ENCODE measurements at places on chromosomes 16 and 17.

GRCh38 chr17:80283116-80283852, 22.6 kb downstream of the RNF213 start:
- DNase-seq = no peak

- no peak for DNase-seq
These were observed 9.3 kb upstream of the KREMEN2 start for GRCh38 chr16:2954656-2955381.

GRCh38 chr16:11672206-11673090, 4.2 kb downstream of the SNN start:
- no peak for DNase-seq

- DNase-seq = no peak
These were observed 34.8 kb downstream of the COTL1 start for GRCh38 chr16:84582958-84583516.

DNA sequence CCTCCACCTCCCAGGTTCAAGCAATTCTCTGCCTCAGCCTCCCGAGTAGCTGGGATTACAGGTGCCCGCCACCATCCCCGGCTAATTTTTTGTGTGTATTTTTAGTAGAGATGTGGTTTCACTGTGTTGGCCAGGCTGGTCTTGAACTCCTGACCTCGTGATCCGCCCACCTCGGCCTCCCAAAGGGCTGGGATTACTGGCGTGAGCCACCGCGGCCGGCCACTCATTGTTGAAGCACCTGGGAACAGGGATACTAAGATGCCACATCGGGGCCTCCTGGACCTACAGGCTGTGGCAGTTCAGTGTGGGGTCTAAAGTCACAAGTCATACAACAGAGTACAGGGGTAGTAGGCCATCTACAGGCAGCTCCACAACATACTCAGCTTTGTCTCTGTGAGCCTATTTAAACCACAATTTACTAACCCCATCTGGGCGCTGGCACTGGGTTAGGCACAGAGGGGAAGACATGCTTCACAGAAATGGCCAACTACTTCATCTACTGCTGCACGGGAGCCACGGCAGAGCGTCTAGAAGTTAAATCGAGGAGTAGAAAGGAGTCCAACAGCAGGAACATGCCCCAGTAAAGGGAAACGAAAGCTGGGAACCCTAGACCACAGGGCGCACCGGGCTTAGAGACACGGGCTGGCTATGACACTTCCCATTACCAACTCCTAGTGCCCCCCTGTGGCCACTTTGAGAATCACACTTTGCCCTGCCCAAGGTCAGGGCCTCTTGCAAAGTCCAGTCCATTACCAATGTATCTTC, 4.3 kb downstream of the VAMP2 start:
- DNase-seq = peak; percentile 84

GRCh38 chr17:30599428-30600059, 122.3 kb downstream of the GOSR1 start:
- DNase-seq = no peak

GRCh38 chr16:57688987-57689761, 5.4 kb upstream of the DRC7 start:
- no peak for DNase-seq

GRCh38 chr17:79715098-79715942, 15.4 kb upstream of the ENPP7 start:
- no peak for DNase-seq

DNA sequence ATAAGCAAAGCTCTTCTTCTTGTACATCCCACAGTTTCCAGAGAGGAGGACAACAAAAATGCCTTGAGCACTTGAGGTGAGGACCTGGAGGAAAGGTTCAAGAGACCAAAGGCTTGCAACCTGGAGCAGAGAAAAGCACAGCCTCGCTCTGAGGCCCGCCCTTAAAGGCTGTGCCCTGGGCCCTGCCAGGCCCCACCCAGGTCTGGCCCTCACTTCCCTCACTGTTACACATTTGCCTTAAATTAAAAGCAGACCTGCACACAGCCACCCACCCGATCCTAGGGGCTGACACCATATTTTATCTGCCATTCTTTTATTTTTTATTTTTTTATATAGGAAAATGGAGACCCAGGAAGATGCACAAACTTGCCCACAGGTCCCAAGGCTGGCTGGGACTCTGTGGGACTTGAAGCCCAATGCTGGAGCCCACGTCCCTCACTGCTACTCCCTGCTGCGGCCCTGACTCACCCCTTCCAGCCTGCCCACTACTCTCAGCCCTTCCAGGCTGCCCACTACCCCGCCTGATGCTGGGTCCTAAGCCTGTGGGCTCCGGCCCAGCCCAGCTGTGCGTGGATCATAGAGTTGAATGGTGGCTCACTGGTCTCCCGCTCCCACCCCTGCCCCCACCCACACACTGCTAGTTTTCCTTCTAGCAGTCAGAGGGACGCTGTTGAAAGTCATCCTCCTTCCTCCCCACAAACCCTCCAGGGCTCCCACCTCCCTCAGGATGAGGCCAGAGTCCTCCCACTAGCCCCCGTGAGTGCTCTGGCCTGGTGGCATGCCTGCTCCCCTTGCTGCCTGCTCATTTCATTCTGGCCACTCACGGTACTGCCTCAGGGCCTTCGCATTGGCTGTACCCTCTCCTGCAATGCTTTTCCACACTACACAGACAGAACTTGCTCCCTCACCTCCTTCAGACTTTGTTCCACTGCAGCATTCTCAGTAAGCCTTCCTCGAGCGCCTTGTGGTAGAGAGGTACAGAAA, 77.6 kb upstream of the MED9 start:
- DNase-seq = no peak

GRCh38 chr16:77531752-77532151, 96.9 kb upstream of the ADAMTS18 start:
- DNase-seq = no peak

DNA sequence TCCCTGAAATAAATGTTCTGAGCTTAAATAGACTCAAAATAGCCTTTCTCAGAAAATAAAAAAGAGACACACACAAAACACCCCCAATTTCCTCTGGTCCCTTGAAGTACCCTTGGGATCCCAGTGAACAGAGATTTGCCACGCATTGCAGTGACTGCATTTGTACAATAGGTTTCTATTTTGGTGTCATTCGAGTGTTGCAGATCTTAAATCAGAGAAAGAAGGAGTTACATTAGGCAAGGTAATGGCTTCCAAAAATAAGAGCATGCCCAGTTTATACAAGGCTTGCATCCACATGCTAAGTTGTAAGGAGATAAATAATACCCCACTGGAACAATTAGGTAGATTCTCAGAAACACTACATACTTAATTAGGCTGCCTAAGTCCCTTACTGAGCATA, 2.2 kb downstream of the TOX3 start:
- DNase-seq = no peak

GRCh38 chr16:55529018-55529417, 20.1 kb downstream of the LPCAT2 start:
- DNase-seq = no peak

- DNase-seq = no peak
These were observed 692 bp upstream of the KCNJ16 start for GRCh38 chr17:70074236-70074830.

- no peak for DNase-seq
These were observed 255.8 kb downstream of the CDH11 start for GRCh38 chr16:64866021-64866420.

DNA sequence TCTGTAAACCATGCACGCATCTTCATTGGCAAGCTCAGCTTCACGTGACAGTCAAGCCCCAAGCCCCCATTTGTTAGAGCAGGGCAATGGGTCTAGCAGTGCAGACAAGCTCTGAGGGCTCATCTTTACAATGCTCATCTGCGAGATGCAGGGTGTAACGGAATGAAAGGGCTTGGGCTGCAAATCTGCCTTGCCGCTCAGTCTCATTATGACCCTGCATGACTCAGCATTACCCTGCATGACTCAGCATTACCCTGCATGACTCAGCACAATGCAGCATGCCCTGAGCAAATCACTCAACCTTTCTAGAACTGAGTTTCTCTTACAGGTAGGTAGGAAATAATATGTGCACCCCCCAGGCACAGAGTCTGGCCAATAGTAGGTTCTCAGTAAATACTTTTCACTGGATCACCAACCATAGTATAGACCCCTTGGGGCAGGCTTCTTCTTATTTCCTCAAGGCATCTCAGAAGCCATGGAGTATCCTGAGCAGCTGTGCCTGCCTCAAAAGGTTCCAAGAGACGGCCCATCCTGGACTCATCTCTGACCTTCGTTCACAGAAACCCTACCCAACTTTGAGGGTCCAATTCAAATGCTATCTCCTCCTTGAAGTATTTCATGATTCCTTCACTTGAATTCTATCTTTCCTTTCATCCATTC, 391.3 kb upstream of the CDH5 start:
- DNase-seq = no peak

- DNase-seq = peak; percentile 68
These were observed at the start of gene UNKL for GRCh38 chr16:1414532-1415260. UNKL (minus strand) TSS chr16:1414704; CDS start chr16:1414691, 13 bp downstream.

GRCh38 chr17:70171159-70171558, 1.8 kb downstream of the KCNJ2 start:
- DNase-seq = no peak

DNA sequence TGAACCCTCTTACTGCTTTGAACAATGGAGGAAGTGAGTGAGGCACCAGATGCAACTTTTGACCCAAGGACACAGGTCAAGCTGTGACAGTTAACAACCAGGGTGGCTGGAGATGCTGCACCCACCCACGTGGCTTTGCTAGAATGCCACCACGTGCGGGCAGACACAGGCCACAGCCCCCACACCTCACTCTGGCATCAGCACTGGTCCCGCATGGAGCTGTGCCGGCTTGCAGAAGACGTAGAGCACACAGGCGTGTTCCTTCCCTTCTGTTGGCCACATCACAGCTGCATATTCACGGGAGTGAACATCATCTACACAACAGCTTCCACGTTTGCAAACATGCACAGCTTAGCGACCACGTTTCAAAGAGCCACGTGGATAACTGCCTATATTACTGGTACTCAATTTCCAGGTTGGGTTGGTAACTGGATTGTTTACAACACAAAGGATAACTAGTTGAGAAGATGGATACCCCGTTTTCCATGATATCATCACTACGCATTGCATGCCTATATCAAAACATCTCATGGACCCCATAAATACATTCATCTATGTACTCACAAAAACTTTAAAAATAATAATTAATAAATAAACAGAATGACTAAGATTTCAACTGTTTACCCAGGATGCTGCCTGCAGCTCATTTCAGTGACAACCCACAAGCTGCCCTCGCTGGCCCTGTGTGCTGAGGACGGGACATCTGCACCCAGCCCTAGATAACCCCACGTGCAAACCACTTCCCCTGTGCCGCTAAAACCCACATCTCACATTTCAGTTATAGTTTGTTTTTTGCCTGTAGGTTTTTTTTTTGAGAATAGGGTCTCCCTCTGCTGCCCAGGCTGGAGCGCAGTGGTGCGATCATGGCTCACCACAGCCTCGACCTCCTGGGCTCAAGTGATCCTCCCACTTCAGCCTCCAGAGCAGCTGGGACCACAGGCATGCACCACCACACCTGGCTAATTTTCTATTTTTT, 132.0 kb downstream of the ANKRD11 start:
- DNase-seq = peak; percentile 39

DNA sequence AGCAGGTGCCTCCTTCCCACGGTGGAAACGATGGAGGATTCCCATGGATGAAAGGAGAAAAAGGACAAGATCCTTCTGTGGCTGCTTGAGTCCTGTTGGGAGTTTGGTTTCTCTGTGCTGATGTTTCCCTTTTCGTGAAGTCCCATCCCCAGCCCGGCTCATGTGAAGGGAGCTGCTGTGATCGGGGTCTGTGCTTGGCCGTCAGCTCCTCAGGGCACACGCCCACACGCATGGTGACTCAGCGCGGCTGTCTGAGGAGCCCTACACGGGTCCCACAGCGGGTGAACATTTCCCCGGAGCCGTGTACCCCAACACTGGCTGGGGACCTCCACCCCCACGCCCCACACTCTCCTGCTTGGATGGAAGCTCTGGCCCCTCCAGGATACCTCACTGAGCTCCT, 44.5 kb upstream of the SSTR5 start:
- DNase-seq = no peak

DNA sequence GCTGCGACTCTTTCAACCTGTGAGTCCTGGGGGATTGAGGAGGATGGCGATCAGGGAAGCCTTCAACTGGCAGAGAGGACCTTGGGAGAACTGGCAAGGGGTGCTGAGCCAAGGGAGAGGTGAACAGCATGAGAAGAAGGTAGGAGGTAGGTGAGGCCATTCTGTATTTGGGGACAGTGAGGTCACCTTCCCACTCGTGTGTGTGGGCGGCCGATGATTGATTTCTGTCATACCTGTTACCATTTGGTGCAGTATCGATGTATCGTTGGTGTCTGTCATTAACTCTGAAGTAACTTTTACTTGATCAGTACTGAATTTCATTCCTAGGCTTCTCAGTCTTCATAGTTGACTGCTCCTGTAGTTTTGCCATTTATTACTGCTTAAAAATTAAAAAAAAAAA, 3.8 kb downstream of the ARSG start:
- no peak for DNase-seq

DNA sequence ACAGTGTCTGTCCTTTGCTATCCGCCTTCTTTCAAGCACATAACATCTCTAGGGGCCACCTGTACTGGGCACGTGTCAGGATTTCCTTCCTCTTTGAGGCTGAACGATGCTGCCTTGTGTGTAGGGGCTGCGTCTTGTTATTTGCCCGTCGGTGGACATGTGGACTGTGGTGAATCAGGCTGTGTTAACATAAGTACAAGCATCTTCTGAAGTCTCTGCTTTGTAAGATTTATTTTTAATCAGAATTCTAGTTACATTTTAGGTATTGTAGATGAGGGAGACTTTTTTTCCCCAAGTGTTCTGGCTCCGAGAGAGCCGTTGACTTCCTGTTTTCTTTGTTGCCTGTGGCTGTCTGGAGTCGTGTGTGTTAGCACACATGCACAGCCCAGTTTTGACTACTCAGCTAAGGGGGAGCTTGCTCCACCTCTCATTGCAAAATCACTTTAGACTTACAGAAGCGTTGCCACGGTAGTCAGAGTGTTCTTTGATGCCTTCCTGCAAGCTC, 26.1 kb downstream of the SPG7 start:
- peak; percentile 3 for DNase-seq

GRCh38 chr16:47043200-47043599, 69.7 kb upstream of the DNAJA2 start:
- no peak for DNase-seq

GRCh38 chr16:17481736-17482135, 11.0 kb upstream of the XYLT1 start:
- DNase-seq = no peak

- no peak for DNase-seq
These were observed 93.3 kb downstream of the CMIP start for GRCh38 chr16:81537721-81538561.

Measured in effector memory CD4-positive, alpha-beta T cell (primary cell).